Posterior vena cava (tissue), 2 donors: ENCODE measurements at places on chromosomes 7 and 10. TPM values are rescaled to one million over a fixed set of nuclear protein-coding genes. Genes with fewer than 3 reads are reported as not detected.
A peak's percentile ranks its signal among the peaks of the same experiment; 100 is the strongest.

The COL13A1 gene
- 0.48 TPM for total RNA-seq

The RBP3 gene
- total RNA-seq: not detected

The SPDYE2 gene
- total RNA-seq: not detected

The GPR37 gene
- 0.19 TPM for total RNA-seq

DNA sequence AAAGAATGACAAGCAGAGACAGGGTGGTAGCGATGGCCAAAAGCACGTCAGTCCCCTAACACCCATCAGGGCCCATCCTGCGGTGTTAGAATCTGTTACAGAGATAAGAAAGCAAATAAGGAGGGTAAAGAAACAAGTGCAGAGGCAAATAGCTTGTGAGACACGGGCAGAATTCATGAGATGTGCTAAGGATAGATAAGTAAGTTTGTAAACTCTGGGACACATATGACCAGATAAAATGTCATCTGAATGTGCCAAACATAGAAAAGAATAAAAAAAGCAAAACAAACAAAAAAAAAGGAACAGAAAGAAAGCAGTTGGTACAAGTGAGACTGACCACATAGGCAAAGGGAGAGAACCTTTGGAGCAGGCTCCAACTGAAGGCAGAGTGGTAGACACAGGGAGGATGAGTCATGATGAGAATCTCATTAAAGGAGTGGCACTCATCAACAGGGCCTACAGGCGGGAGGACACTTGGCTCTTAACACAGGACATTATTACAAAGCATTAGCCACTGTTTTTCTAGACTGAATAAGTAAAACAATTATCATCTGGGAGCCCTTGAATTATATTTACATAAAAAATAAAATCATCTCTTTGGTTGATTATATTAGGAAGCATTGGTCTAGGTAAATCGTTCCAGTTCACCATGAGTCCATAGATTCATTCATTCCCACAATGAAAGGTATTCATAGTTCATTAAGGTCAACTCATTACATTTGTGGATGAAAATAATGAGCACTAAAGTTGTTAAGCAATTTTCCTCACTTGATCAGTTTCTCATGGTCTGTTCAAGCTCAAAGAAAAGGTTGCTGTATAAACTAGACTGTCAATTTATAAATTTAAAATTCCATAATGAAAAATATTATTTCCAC lies 21.5 kb upstream of the EPHB6 start:
- DNase-seq: no peak

- DNase-seq: no peak
Observed at GRCh38 chr7:74012842-74013249, 15.1 kb upstream of the ELN start.

DNA sequence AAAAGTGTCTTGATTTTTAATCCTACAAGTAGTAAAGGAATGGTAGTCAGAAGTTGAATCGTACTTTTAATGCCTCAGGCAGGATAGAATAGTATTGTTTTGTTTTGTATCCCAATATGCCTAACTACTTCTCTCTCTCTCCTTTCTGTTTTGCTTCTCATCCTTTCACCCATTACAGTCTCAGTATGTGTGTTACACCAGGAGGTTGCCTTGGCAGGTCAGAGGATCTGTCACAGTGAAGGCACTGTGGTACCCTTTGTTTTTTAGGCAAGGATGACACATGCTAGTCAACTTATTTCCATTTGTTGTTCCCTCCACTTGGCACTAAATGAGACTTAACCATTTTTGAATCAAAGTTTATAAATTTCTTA lies 94.4 kb downstream of the MAPK8 start:
- no peak for DNase-seq

DNA sequence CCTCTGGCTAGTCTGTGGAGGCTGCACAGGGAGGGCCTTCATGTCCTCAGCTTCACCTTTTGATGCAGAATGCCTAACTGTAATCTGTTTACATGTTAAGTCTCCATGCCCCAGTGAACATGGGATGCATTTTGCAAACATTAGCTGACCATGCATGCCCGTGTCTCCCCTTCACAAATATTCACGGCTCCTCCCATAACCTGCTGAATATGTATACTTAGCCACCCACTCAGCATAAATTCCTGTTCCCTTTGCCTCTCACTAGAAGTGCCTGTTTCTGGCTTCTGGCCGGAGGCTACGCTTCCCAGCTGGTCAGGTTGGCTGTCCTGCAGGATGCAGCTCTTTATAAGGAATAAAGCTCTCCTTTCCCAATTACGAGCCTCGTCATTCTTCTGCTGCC lies 552.7 kb downstream of the DNAJB6 start:
- DNase-seq: peak; percentile 46

- no peak for DNase-seq
Observed at GRCh38 chr10:67550838-67551402, 145.1 kb downstream of the CTNNA3 start.
